ENCODE measurements at places on chromosomes 6 and 20. TPM values are rescaled to one million over a fixed set of nuclear protein-coding genes. Genes with fewer than 3 reads are reported as not detected.

GRCh38 chr6:44508646-44509045 is 121.1 kb downstream of the CDC5L start:
- H3K27me3 ChIP-seq, result no peaks in the 10 kb centered on the region
- H3K4me1 ChIP-seq, result no peaks in the 10 kb centered on the region
- H3K36me3 ChIP-seq, result no peaks in the 10 kb centered on the region
- no peak overlapping the region for H3K27ac ChIP-seq
- H3K4me3 ChIP-seq, result no peak overlapping the region

MYMX gene
- total RNA-seq, result not detected

SLC32A1 gene
- total RNA-seq, result not detected

DNA sequence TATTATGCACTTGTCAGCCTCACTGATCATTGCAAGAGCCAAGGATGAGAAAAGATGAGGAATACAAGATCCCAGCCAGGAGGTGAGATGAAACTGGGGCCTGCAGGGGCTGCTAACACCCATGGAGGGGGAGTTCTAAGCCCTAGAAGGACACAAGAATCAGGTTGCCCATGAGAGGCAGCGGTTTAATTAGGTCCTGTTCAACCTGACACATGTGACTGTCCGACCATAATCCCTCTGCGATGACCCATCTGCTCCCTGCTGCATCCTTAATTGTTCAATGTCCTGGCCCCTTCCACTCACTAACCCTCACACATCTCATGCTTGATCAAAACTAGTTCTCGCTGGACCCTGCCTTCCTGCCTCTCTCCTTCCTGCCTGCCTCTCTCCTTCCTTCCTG is 52.2 kb upstream of the NNAT start:
- H3K4me1 ChIP-seq, result no peaks in the 10 kb centered on the region
- H3K36me3 ChIP-seq, result no peaks in the 10 kb centered on the region
- H3K27me3 ChIP-seq, result peaks cover 2% of the 10 kb centered on the region
- DNase-seq, result no peak
- no peak overlapping the region for H3K27ac ChIP-seq

HDAC2 gene
- total RNA-seq, result 75.8 TPM

COL9A1 gene
- not detected for total RNA-seq

DNA sequence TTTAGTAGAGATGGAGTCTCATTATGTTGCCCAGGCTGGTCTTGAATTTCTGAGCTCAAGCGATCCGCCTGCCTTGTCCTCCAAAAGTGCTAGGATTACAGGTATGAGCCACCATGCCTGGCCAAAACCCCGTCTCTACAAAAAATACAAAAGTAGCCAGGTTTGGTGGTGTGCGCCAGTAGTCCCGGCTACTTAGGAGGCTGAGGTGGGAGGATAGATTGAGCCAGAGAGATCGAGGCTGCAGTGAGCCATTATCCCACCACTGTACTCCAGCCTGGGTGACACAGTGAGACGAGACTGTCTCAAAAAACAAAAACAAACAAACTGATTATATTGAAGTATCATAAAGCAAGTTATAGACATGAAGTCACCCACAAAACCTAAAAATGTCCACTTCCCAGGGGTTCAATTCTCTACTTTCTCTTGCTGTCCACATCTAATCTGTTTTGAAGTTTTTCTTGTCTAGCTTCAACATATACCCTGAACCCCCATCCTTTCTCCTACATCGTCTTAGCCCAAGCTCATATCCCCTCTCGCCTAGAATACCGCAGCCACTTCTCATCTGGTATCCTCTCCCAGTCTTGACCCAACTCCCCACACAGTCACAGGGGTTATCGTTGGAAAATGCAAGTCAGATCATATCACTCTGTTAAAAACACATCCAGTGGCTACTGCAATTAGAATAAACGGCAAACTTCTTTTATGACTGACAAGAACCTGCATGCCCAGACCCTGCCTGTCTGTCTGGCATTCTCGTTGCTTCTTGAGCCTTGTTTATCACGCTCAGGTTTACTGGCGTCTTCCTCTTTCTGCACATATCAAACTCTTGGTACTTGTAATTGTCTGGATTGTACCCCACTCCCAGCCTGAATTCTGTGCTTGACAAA is 20.1 kb upstream of the NCOA3 start:
- DNase-seq, result no peak
- no peaks in the 10 kb centered on the region for H3K27me3 ChIP-seq
- H3K36me3 ChIP-seq, result no peaks in the 10 kb centered on the region
- no peak overlapping the region for H3K27ac ChIP-seq

All from activated naive CD4-positive, alpha-beta T cell treated with anti-CD3 and anti-CD28 coated beads for 36 hours (primary cell).